ENCODE measurements at places on chromosomes 16 and 17. TPM values are rescaled to one million over a fixed set of nuclear protein-coding genes. Genes with fewer than 3 reads are reported as not detected.

Gene NR1D1
- total RNA-seq = 7.3 TPM

Gene VPS35
- 112 TPM for total RNA-seq

Gene CD300E
- not detected for total RNA-seq

Gene TLCD2
- total RNA-seq = 0.86 TPM

Gene MT1A
- 0.94 TPM for total RNA-seq

Gene KRTAP3-2
- not detected for total RNA-seq

Gene HBA1
- total RNA-seq = not detected

Gene PLEKHG4
- 22.7 TPM for total RNA-seq

Gene GALNS
- total RNA-seq = 24.1 TPM

Gene MAPK7
- 17.2 TPM for total RNA-seq

Gene TSPOAP1
- total RNA-seq = 21.6 TPM

Gene FLYWCH2
- 19.1 TPM for total RNA-seq

Gene RNF222
- total RNA-seq = not detected

Gene EVPLL
- total RNA-seq = not detected

Gene GRIN2A
- total RNA-seq = not detected

Gene NDE1
- 117 TPM for total RNA-seq

Gene MGAT5B
- 0.38 TPM for total RNA-seq

Gene HSD17B2
- not detected for total RNA-seq
